Cardiac septum (tissue), 1 donor: ENCODE measurements at places on chromosomes 12 and 14.

DNA sequence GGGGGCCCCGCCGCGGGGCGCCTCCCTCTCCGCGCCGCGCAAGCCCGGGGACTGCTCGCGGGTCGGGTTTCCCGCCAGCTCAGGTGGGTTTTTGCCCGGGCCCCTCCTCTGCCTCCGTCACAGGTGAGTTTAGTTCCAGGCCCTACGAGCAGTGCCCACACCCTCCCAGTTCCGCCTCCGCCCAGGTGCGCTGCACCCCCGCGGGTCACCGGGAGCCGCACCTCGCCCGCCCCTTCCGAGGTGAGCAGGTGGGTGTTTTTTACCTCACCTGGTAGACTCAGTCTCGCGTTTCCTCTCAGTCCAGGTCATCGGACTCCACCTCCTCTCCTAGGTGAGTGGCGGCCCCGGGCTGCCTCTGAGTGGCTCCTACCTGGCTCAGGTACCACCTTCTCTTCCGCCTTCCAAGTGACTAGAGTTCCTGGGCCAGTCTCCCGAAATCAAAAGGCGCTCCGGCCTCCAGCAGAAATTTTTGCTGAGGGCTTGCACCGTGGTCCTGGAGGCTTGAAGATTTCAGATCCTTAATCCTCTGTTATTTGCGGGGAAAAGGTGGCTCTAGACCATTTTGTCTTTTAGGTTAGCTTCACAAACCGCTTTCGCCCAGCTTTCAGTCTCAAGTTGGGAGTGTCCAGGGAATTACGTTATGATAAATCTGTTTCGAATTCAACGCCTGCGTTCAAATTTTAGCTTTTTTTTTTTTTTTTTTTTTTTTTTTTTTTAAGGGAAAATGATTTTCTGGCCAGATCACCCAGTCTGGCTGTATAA, at the start of gene TMEM30B:
TMEM30B (minus strand) TSS at position 153 of the 762 bp plus-strand sequence. CDS start 191 bp downstream, outside the sequence.
- DNase-seq: no peak

GRCh38 chr12:16573398-16574077, 32.4 kb downstream of the LMO3 start:
- no peak for DNase-seq

GRCh38 chr12:96501133-96501761, 11.9 kb downstream of the CFAP54 start:
- DNase-seq: peak; percentile 86

GRCh38 chr14:74403619-74404417, 22.2 kb downstream of the SYNDIG1L start:
- peak; percentile 65 for DNase-seq

DNA sequence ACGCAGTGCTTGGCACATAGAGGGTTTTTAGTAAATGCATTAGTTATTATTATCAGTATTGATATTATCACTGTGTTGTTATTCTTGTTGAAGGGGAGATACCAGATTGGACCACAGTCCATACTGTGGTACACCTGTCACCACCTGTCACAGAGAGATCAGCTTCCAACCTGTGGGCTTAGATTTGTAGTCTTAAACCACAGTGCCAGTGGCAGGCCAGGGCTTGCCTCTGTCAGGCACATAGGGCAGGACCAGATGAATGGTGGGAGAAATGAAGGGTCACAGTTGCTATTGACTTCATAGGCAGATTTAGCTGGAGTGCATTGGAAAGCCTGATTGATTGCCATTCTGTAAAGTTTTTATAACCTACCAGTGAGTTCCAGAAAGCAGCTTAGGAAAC, 35.1 kb downstream of the ARL1 start:
- no peak for DNase-seq

GRCh38 chr14:91947475-91948184, at the start of gene FBLN5:
FBLN5 (minus strand) TSS chr14:91947694; CDS start chr14:91947229, 465 bp downstream.
- DNase-seq: no peak

- no peak for DNase-seq
Observed at GRCh38 chr14:71594821-71595220, 337.4 kb upstream of the RGS6 start.

GRCh38 chr12:15772405-15773018, 16.7 kb downstream of the EPS8 start:
- no peak for DNase-seq
